ENCODE measurements at places on chromosomes 1 and 21. TPM values are rescaled to one million over a fixed set of nuclear protein-coding genes. Genes with fewer than 3 reads are reported as not detected.

Gene IQGAP3
- total RNA-seq = 23.7 TPM

Gene PLA2G2A
- not detected for total RNA-seq

Gene RHCE
- 1.4 TPM for total RNA-seq

Gene RGS13
- total RNA-seq = 0.20 TPM

Gene CA6
- total RNA-seq = not detected

Gene MAN1C1
- total RNA-seq = 4.4 TPM

Gene KDF1
- not detected for total RNA-seq

Gene MYBPHL
- not detected for total RNA-seq

Gene ENSA
- 284 TPM for total RNA-seq

Gene XCL2
- not detected for total RNA-seq

Gene CD101
- total RNA-seq = 1.2 TPM

Gene ERICH3
- not detected for total RNA-seq

Gene FLG2
- total RNA-seq = not detected
